ENCODE measurements at places on chromosomes 7 and 10.

- peak; percentile 53 for DNase-seq
Observed at GRCh38 chr7:124152859-124153692, 120.2 kb upstream of the TMEM229A start.

GRCh38 chr10:4654496-4654895 is 171.5 kb upstream of the AKR1E2 start:
- no peak for DNase-seq

GRCh38 chr7:150399421-150400007 is 20.4 kb downstream of the ZNF775 start:
- DNase-seq = no peak

DNA sequence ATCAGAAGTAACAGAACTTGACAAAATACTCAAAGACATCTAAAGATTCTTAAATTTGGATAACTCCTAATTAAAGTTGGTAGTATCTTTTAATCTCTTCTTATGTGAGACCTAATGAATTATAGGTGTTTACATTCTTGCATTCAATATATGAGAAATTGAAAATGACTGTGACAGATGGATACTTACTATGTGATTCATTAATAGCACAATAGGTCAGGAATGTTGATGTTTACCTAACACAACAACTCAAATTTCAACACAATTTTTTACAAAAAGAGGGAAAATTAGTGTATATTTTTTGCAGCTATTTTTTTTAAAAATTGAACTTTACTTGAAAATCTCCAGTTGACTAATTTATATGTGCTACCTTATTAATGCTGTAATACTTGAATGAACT is 31.7 kb upstream of the MCU start:
- no peak for DNase-seq

- DNase-seq = no peak
Observed at GRCh38 chr10:74930965-74931364, 104.6 kb downstream of the KAT6B start.
